Tibial nerve (tissue), 4 donors: ENCODE measurements at places on chromosomes 4 and X. TPM values are rescaled to one million over a fixed set of nuclear protein-coding genes. Genes with fewer than 3 reads are reported as not detected.

- DNase-seq, result no peak
Measured at GRCh38 chr4:7514281-7514680, 79.6 kb upstream of the PSAPL1 start.

GRCh38 chr4:54152846-54153600, 53.1 kb downstream of the GSX2 start:
- no peak for DNase-seq

DNA sequence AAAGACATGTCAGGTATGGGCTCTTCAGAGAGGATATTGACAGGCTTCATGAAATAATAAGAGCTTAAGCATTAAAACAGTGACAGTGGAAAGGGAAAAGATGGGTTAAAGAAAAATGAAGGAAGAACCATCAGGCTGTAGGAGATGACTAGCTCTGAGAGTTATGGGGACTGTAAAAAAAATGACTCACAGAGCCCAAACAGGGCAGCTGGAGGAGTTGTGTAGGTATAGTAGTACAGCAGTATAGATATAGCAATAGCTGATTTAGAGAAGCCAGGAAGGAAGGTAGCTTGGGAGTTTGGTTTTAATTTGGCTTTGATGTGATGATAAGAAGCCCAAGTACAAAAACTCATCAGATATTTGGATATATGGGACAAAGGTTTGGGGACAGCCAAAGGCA, 66.6 kb downstream of the FREM3 start:
- no peak for DNase-seq

- no peak for DNase-seq
Measured at GRCh38 chrX:110421500-110422455, 63.1 kb downstream of the RTL9 start.

SPACA5 gene
- not detected for total RNA-seq

TCEAL6 gene
- not detected for total RNA-seq

- DNase-seq, result no peak
Measured at GRCh38 chr4:109125084-109125483, 177.4 kb downstream of the COL25A1 start.

GRCh38 chr4:116489739-116490138, 595.6 kb downstream of the TRAM1L1 start:
- no peak for DNase-seq

ADH5 gene
- 127 TPM for total RNA-seq

RPS6KA3 gene
- 22.0 TPM for total RNA-seq

WDR19 gene
- 81.4 TPM for total RNA-seq
